ENCODE measurements at places on chromosomes 2 and 18.

- no peak for DNase-seq
Measured at GRCh38 chr2:109438146-109438545, 175.6 kb downstream of the SEPTIN10 start.

GRCh38 chr2:49600524-49600923 is 446.2 kb upstream of the FSHR start:
- no peak for DNase-seq

DNA sequence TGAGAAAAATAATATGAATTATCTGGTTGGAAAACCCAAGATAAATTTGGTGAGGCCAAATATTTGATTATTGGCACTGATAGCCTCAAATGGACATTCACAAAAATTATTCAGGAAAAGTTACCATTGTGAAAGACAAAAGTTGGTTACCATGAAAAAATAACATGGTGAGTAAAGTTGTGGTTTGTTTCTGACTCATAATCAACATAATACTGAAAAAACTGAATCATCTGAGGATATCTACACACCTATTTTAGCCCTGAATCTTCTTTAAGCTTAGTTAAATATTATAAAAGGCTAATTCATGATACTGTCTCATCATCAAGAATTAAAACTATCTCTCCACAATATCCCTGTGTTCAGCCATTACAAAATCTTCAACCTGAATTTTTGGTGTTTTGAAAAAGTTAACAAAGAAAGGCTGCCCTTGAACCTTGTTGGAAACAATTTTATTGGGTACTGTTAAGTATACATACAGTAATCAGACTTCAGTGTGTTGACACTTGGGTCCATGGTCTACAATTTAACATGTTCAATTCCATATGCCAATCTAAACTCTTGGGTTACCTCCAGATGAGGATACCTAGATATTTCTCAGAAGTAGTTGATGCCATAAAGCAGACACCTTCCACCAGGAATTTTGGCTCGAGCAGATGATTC is 607.5 kb upstream of the SLC39A10 start:
- DNase-seq: no peak

DNA sequence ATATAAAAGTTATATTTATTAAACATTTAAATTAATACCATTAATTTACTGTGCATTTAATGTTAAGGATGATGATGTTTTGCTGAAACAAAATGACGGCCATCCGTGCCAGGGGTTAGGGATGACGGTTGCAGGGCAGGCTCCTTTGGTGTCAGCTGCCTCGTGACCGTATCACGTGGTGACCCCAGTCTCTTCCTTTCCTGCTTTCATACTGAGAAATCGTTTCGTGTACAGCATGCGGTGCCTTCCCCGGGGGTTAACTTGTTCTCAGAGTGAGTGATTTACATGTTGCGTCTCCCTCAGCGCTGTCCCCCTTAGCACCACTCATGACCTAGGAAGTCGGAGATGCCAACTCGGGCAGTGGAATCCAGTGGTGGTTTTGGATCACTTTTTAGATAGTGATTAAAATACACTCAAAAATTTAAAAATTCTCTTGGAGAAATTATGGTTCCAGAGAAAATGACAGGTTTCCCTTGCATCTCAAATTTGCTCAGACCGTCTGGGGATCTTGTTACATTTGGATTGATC is 290.8 kb downstream of the GBX2 start:
- no peak for DNase-seq
